ENCODE measurements at places on chromosomes 12 and 14.

- no peak for DNase-seq
These were observed 85.3 kb downstream of the SLC25A47 start for GRCh38 chr14:100408350-100409002.

DNA sequence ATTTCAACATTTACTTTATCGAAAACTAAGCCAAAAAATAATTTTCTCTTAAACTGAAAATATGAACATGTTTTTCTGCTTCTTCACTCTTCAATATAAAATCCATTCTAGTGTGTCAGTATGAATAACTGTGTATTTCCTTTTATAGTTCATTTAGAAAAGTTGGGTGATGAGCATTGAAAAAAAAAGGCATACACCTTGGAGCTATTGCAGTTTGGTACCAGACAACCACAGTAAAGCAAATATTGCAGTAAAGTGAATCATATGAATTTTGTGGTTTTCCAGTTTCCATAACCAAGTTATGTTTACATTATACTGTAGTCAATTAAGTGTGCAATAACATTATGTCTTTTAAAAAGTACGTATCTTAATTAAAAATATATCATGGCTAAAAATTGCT lies 195.0 kb upstream of the FOXG1 start:
- no peak for DNase-seq

DNA sequence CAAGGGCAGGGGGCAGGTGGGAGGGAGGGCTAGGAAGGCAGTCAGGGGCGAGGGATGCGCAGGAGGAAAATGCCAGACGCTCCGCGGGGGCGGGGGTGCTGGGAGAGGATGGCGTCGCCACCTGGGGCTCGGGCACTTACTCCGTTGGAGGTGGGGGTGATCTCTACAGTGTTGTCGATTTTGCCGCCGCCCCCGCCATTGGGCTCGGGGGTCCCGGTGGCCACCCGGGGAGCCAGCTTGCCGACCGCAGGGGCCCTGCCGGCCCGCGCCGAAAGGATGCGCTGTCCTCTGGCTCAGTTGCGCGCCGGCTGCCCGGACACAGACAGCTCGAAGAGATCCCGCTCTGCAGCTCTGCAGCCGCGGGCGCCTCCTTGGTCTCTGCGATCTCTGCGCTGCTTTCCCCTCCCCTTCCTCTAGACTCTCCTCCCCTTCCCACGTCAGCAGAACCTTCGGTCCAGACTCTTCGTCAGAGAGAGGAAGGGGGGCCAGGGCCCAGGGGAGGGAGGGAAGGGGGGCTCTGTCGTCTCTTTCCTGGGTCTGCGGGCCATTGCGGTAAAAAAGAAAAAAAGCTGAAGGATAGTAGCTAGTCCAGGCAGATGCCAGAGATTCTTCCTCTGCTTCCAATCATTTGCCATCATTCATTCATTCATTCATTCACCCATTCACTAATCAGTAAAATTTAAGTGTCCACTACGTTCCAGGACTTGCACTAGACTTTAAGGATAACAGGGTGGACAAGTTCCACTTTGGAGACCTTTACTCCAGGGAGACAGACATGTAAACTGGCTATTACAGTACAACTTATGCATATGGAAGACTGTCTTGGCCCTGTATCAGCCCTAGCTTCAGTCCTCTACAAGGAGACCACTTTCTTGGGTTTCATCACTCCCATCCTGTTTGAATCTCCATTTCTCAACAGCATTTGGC lies at the start of gene SLC22A17:
Gene SLC22A17, minus strand, starts transcription at position 382 of the 927 bp plus-strand sequence.
- DNase-seq = peak; percentile 10

GRCh38 chr12:31035226-31035625 lies 38.4 kb upstream of the DDX11 start:
- no peak for DNase-seq

DNA sequence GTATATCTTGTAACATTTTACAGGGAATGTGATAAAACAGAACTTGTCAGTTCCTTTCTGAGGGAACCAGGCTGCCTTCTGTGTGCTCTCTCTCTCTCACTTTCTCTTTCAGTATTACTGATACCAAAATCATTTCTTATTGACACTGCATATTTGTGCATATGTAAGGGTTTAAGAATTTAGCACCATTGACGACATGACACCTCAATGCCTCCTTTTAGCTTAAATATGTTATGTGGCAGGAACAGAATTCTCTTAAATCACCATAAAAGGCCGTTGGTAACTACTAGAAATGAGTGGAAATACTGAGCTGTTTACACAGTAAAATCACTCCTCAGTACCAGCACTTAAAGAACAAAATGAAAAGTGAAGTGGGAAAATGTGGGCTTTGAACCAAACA lies 457.7 kb upstream of the SYT1 start:
- DNase-seq = no peak

- no peak for DNase-seq
These were observed 44.4 kb downstream of the BICD1 start for GRCh38 chr12:32151086-32151485.

- no peak for DNase-seq
These were observed 93.3 kb downstream of the AKAP6 start for GRCh38 chr14:32422440-32422839.

GRCh38 chr14:38255673-38256532 lies at the start of gene CLEC14A:
Gene CLEC14A, minus strand, starts transcription at chr14:38256093. Its CDS starts 71 bp downstream, at chr14:38256022.
- no peak for DNase-seq

- DNase-seq = no peak
These were observed 2.0 kb upstream of the SOS2 start for GRCh38 chr14:50233166-50233950.

- DNase-seq = no peak
These were observed 39.8 kb upstream of the NRXN3 start for GRCh38 chr14:78130356-78130755.

DNA sequence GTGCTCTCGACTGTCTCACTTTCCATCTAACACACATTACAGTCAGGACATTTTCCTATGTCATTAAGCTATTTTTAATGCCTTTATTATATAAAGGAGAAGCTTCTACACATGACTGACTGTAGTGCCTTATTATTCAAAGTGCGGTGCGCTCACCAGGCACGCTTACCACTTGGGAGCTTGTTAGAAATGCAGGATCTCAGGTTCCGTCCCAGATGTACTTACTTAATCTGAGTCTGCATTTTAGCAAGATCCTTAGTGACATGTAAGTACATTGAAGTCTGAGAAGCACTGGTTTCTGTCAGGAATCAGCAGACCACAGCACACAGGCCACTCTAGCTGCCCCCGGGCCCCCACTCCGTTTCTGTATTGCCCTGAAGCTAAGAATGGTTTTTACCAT lies 44.7 kb upstream of the MDM1 start:
- DNase-seq = no peak

DNA sequence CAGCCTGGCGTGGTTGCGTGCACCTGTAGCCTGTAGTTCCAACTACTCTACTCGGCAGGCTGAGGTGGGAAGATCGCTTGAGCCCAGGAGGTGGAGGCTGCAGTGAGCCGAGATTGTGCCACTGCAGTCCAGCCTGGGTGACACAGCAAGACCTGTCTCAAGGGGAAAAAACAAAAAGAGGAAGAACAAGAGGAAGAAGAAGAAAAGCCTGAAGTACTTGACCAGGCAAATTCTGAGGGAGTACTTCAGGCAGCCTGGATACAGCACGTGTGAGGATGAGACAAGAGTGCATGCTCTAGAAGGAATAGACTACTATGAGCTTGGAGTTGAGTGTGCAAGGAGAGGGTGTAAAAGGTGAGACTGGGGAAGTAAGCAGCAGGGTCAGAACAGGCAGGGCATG lies 1.8 kb downstream of the GDF3 start:
- no peak for DNase-seq

GRCh38 chr14:98162856-98163805 lies 1108.9 kb downstream of the BCL11B start:
- DNase-seq = no peak

- DNase-seq = no peak
These were observed 149.9 kb downstream of the KIF26A start for GRCh38 chr14:104288272-104288671.

DNA sequence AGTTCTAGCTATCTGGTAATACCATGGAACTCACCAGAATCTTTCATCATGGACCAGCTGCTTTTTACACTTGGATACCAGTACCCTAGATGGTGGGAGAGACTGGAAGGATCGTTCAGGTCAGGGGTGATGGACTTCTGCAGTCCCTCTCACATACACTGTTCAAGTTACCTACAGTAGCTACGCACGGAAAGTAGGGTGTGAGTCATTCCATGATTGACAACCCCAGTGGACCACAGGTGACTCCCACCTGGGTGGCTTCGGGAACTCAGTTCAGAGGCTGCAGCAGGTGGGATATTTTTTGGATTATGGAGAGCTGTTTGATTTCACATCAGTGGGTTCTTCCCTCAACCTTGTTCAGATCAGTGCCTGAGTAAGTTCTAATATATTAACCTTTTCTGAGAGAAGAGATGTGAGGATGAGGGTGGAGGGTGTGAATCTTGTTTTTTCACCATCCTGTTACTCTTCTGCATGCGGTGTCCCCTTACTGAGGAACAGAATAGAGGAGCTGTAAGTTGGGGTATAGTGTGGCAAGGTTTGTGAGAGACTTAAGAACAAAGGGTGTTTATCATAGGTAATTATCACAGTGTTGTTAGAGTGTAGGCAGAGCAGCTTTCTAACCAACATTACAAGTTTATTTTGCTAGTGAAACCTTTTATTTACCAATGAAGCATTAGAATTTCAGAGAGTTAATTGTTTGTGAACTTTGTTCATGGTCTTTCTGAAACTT lies 39.6 kb downstream of the PRKCH start:
- no peak for DNase-seq

DNA sequence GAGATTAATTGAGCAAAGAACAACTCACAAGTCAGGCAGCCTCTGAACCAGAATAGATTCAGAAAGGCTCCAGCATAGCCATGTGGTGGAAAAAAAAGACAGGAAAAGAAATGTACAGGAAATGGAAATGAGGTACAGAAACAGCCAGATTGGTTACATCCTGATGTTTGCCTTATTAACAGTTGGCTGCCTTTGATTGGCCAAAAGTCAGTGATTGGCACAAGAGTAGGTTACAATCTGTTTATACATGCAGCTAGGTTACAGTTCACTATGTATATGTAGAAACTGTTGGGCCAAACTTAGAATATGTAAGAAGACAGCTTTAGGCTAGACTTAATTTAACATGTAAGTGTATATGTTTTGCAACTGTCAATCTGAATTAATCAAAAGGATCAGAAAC lies 118.9 kb downstream of the UNC79 start:
- DNase-seq = no peak

DNA sequence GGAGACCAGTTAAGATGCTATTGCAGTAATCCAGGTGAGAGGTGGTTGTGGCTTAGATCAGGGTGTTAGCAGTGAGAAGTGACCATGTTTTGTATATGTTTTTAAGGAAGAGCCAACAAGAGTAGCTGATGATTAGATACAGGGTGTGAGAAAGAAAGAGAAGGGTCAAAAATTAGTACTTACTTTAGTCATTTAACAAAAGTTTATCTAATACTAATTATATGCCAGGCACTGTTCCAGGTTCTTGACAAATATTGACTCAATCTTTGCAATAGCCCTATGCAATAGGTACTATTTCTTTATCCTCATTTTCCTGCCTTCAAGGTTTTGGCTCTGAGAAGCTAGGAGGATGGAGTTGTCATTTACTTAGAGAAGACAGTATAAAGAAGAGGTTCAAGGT lies 70.2 kb downstream of the SSPN start:
- DNase-seq = no peak

GRCh38 chr12:122046145-122046544 lies 24.5 kb downstream of the BCL7A start:
- DNase-seq = no peak

- DNase-seq = peak; percentile 42
These were observed 116.8 kb upstream of the SLC38A4 start for GRCh38 chr12:46942579-46942978.

DNA sequence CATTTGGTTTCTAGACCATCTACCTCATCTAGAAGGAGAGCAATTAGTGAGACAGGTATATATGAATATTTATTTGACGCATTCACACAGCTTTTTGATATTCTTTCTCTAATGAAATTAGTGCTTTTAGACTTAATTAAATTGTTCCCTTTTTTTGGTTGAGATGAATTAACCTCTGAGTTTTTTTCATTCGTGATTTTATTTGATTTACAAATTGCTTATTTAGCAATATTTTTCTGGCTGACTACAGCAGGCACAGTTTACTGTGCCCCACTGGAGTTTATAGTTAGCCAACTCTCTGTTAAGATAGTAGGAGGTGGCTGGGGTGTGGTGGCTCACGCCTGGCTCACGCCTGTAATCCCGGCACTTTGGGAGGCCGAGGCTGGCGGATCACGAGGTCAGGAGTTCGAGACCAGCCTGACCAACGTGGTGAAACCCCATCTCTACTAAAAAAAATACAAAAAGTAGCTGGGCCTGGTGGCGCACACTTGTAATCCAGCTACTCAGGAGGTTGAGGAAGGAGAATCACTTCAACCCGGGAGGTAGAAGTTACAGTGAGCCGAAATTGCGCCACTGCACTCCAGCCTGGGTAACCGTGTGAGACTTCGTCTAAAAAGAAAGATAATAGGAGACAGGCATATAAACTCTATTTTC lies 16.7 kb downstream of the MDM2 start:
- DNase-seq = no peak

- DNase-seq = no peak
These were observed 618 bp upstream of the AQP6 start for GRCh38 chr12:49972129-49972528.

DNA sequence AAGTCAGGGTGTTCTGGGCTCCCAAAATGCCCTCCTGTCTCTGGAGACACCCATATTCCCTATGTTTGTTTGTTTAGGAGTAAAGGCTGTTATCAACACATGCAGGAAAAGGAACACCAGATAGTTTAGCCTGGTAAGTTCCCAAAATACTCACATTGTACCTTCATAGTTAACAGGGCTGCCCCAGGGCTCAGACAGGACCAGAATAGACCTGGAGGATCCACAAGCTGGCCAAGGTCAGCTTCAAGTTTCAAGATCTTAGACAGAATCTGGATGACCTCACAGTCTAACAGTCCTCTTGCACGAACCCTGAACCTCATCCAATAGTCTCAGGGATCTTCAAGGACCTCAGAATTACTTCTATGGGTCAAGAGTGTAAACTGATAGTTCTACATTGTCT lies 18.1 kb upstream of the HSP90B1 start:
- no peak for DNase-seq

GRCh38 chr14:51862860-51863259 lies 2.4 kb downstream of the GNG2 start:
- DNase-seq = no peak

DNA sequence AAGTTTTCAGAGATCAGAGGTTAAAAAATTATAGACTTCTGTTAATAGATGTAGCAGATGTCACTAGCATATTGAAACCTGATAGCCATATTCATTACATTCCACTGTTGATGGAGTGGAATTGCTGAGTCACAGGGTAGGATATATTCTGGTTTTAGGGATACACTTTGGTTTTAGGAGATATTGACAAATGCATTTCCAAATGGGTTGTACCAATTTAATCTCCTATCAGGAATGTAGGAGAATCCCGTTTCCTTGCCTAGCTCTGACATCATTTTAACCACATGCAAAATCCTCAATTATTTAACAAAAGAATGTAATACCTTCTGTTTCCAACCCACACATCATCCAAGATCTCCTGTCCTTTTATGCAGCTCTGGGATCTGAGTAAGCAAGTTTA lies 30.7 kb upstream of the ESR2 start:
- no peak for DNase-seq

DNA sequence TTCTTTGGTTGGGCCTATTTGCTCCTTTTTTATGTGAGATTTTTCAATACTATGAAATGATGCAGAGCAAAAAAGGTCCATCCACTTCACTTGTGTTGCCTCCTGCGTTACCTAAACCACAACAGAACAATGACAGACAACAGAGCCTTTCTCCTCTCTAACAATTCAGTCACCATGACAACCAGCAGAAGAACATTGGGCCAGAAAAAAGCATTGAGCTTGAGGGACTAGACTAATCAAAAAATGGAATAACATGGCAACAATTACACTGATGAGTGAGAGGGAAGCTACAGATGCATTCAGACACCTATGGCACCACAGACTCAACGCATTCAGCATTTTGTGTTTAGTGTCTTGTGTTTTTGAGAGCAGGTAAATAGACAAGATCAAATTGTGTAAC lies 44.6 kb upstream of the PTCSC3 start:
- no peak for DNase-seq
